Chondrocyte (in vitro differentiated cells): ENCODE measurements at places on chromosomes 4 and X. TPM values are rescaled to one million over a fixed set of nuclear protein-coding genes. Genes with fewer than 3 reads are reported as not detected.

Gene ESX1
- total RNA-seq, result not detected in 3 replicates

Gene SH3TC1
- total RNA-seq, result 1.2 to 1.4 TPM (median 1.2 TPM) in 3 replicates

Gene CXorf49
- not detected in 3 replicates for total RNA-seq

DNA sequence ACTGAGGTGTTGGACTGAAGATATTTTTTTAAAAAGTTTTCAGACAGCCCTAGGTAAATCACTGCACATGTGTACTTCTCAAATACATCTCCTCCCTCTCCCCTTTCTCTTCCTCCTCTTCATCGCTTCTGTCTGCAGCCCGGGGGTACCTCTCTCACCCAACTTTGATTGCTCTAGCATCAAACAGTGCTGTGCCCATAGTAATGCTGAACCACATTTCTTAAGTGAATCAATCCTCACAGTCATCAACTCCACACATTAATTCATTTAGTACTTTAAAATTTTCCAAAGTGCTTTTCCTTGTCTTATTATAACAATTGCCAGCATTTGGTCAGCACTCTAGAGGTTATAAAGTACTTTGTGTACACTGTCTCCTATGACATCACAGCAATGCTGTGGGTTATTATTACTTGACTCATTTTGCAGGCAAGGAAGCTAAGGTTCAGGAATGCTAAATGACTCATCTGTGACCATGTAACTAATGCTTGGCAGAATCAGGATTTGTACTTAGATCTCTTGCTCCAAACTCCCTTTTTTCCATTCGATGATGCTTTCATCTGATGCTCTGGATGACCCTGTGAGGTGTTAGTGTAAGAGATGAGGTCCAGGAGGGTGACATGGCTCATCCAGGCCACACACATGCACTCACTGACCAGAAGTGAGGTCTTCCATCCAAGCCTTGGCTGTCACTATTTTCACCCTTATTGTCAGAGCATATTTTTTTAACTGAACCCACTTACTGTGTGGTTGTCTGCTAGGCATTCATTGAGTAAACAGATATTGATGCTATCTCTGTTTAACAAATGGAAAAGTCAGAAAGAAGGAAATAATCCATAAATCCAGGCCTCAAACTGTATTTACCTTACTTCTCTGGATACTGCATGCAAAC lies 58.8 kb downstream of the RHOH start:
- no peak overlapping the region for H3K4me3 ChIP-seq
- no peak for DNase-seq

- peaks cover 6% of the 10 kb centered on the region for H3K4me1 ChIP-seq
- peak within 1 kb of the TSS; percentile 58 for H3K4me3 ChIP-seq
- no peak within 1 kb of the TSS for H3K27ac ChIP-seq
- DNase-seq, result no peak
- H3K27me3 ChIP-seq, result no peaks in the 10 kb centered on the region
Observed at GRCh38 chrX:119757979-119758730, at the start of gene SOWAHD. SOWAHD (plus strand) TSS chrX:119758588; CDS start chrX:119758668, 80 bp downstream.

DNA sequence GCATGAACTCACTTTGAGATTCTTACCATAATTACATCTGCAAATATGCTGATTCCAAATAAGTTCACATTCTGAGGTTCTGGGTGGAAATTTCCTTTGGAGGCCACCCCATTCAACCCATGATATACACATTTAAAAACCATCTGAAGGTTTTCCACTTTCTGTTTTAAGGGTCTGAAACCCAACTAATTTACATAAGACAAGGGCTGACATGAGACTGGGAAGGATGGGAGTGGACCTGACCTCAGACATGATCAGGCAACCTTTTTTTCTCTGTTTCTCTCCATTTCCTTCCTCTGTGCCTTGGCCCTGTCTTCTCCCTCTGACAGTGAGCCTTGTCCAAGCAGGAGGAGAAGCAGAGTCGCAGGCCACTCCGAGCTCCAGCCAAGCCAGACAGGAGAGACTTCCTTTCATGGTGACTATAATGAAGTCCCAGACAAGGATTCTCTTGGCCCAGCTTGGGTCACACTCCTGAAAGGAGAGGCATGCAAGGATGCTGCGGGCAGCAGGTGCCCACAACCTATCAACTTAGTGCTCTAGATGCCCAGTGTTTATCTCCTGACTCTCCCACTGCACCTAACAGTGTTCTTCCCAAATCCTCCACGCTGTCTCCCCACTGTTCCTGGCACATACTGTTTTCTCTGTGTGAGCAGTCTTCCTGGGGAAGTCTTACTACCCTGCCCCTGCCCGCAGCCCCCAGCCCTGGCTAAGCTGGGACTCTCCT lies 39.9 kb downstream of the MSX1 start:
- no peaks in the 10 kb centered on the region for H3K36me3 ChIP-seq
- H3K27ac ChIP-seq, result no peak overlapping the region
- no peak for DNase-seq
- H3K4me1 ChIP-seq, result no peaks in the 10 kb centered on the region
